ENCODE measurements at places on chromosomes 13 and 19.

- no peak for DNase-seq
Measured at GRCh38 chr13:106186366-106187030, 349.0 kb downstream of the EFNB2 start.

GRCh38 chr13:80881495-80881894, 540.6 kb upstream of the SPRY2 start:
- DNase-seq: no peak

DNA sequence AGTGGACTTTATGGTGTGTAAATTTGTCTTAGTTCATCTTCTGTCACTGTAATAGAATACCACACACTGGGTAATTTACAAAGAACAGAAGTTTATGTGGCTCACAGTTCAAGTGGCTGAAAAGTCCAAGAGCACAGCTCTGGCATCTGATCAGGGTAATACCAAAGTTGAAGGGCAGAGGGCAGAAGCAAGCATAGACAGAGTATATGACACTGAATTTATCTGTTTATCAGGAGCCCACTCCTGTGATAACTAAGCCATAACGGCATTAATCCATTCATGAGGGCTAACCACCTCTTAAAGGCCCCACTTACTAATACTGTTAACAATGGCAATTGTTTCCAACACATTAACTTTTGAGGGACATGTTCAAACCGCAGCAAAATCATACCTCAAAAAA, 4.0 kb upstream of the RFXAP start:
- no peak for DNase-seq

DNA sequence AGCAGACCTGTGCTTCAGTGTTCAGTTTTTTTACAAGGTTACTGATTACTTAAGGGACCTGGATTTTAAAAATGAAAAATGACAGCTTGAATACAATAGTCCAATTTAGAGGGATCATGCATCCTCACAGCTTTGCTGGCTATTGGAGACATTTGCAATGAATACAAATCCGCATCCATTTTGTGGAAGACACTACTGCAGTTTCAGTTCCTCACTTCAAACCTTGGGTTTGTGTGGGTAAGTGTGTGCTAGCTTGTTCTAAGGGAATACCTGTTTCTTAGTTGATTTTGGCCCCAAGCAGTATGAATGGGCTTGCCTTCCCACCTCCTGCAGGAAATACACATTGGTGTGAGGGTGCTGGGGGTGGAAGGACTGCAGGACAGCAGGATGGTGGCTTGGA, 222.4 kb downstream of the OLFM4 start:
- no peak for DNase-seq

- no peak for DNase-seq
Measured at GRCh38 chr19:52749780-52750179, 14.9 kb upstream of the ZNF611 start.

Data from MM.1S (cell line).